Foreskin melanocyte (primary cell): ENCODE measurements at places on chromosomes 3 and 15.

DNA sequence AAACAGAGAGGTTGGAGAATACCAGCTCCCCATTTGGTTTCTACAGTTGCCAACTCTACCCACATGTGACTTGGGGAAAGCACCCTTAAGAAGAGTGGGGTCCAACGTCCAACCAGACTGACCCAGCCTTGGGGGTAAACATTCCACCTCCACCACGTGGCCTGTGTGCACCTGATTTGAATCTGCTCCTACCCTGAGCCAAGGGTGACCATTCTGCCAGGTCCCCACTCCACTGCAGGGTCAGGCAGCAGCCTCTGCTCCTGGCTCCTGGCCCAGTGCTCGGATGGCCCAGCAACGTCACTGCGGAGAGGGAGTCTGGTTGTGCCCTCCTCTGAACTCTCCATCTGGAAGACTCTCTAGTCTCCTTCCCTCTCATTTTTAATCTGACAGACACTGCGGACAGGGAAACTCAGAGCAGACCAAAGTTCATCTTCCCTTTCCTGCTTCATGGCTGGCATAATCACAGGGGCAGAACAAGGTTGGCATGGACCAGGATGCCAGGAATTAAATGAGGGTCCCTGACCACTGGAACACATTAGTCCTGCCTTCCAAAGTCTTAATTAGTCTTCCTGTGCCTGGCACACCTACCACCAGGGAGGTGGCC lies 29.4 kb downstream of the FHIT start:
- DNase-seq, result no peak

- DNase-seq, result no peak
These were observed 462.6 kb downstream of the PDCD6IP start for GRCh38 chr3:34261001-34261385.

GRCh38 chr15:92402751-92403150 lies 9.1 kb downstream of the ST8SIA2 start:
- no peak for DNase-seq

GRCh38 chr15:67135494-67135893 lies 70.1 kb downstream of the SMAD3 start:
- no peak for DNase-seq

DNA sequence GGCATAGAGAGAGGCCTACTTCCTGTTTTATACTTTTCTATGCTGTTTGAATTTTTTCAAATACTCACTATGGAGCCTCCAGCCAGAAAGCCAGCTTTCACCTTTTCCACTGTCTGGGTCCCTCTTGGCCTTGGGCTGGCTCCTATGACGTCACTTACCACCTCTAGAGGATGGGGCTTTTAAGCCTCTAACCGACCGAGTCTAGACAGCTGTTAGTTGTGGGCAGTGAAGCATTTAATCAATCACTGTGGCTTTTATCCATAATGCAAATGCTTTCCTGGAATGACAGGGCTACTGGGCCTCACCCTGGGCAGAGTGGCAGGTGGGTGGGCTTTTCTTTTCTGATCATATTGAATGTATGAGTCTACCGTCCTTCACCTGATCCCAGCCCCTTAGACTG lies 61.9 kb downstream of the LRRK1 start:
- no peak for DNase-seq

- DNase-seq, result no peak
These were observed 233.9 kb upstream of the UBE2E2 start for GRCh38 chr3:22969276-22969675.

- no peak for DNase-seq
These were observed 287.4 kb upstream of the CTNNB1 start for GRCh38 chr3:40911928-40912327.

GRCh38 chr3:143016321-143016972 lies 15.1 kb downstream of the U2SURP start:
- DNase-seq, result no peak

DNA sequence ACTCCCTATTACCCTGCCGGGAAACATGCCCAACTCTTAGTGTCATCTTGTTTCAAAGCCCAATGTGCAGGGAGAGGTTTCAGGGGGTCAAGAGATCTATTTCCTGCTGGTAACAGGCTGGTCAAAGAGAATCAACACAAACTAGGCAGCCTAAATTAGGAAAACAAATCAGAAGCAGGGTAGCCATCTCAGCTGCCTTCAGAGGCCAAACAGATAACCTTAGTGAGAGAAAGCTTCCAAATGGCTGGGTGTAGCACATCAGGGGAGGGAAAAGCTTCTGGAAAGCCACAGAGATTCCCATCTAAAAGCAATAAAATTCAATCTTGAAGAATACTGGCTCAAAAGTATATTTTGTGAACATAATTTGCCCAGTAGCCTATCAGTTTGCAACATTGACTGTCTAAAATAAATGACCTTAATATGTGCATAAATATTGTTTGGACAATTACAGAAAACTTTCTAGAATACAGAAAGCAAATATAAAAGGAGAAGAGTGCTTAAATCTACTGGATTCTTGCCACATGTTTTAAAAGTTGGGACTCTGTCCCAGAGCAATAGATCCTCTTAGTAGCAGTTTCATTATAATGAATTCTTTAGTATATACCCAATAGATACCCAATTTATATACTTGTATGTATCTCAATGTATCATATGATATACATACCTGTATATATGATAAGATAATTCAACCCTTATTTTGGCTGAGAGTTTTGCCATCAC lies 371.9 kb upstream of the RARB start:
- DNase-seq, result no peak

DNA sequence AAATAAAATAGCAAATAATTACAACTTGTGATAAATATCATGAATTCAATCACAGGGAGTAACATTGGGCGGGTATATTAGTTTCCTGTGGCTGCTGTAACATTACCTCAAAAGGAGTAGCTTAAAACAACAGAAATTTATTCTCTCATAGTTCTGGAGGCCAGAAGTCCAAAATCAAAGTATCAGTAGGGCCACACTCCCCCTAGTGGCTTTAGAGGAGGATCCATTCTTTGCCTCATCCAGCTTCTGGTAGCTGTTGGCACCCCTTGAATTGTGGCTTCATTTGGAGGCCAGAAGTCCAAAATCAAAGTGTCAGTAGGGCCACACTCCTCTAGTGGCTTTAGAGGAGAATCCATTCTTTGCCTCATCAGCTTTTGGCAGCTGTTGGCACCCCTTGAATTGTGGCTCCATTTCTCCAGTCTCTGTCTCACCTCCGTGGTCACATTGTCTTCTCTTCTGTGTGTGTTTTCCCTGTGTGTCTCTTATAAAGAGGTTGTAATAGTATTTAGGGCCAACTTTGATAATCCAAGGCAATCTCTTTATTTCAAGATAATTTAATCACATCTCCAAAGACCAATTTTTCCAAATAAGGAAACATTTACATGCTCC lies 3.1 kb upstream of the CFAP20DC start:
- DNase-seq, result no peak

- no peak for DNase-seq
These were observed 37.4 kb upstream of the AZI2 start for GRCh38 chr3:28386049-28386448.

DNA sequence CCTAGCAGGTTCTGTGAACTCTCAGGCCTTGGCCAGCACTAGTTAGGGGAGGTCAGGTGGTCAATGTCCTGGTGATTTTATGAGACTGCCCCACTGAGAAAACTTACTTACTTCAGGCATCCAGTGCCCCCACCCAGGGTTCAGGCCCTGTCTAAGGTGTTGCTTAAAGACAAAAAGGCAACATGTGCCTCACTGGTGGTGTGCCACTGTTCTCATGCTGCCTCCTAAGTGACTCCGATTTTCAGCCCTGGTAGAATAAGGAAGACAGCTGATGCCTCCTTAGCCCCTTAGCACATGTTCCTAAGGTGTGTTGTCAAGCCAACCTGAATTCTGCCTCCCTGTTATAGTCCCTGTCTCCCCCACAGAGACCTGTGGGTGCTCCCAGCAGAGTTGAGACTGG lies 5.3 kb downstream of the RBM15B start:
- DNase-seq, result no peak

DNA sequence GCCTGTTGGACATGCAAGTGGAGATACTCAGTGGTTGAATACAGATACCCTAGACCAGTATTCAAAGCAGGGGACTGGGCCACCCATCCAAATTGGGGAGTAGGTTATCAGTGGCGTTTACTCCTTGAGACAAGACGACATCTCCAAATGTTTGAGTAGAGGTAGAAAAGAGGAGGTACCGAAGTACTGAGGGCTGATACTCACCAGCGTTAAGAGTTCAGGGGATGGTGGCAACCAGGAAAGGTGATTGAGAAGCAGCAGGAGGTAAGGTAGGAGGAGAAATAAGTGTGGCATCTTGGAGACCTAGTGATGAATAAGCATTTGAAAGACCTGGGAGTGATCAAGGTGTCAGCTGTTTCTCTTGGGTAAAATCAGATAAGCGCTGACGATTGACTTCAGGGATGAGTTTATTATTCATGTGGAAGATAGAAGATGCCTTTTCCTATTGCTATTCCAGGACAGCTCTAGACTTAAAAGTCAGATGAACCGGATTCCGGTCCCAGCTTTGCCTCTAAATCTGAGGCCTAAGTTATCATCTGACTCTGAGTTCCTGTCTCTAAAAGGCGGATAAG lies 96.3 kb downstream of the GHSR start:
- no peak for DNase-seq

DNA sequence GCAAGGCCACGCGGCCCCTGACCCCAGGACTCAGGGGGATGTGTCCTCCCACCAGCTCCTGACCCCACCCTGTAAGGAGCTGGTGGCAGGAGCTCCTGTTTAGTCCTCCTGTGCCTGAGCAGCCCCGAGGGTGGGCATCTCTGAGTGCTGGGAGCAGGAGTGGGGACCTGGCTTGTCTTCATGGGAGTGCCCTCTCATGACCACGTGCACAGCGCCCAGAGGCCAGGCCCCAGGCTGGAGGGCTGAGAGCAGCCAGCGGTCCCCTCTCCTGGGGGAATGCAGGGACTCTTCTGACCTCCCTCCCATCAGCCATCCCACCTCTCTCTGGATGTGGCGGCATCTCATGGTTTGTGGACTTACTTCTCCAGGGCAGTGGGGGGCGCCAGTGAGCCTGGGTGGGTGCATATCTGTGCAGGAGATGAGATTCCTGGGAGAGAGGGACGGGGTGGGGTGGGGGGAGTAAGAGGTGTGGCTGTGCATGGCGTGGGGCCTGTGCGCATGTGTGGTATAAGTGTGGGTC lies 205.6 kb downstream of the TBC1D2B start:
- no peak for DNase-seq

- DNase-seq, result no peak
These were observed 11.9 kb upstream of the MUC20 start for GRCh38 chr3:195708626-195709481.

DNA sequence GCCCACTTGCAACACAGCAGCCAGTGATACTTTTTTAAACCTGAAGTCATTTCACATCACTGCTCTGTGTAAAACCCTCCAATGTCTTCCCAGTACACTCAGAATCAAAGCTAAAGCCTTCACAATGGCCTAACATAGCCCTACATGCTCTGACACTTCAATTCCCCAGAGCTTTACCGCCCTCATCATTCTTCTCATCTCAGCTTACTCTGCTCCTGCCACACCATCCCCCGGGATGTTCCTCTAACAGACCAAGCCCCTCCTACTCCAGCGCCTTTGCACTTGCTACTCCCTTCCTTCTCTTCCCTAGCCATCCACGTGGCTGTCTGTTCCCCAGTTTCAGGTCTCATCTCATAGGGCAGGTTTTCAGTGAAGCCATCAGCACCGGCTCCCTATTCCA lies 194.0 kb downstream of the SSR3 start:
- no peak for DNase-seq

- no peak for DNase-seq
These were observed 363.6 kb upstream of the GOLIM4 start for GRCh38 chr3:168459226-168459784.

GRCh38 chr3:37542772-37543449 lies 318.8 kb upstream of the CTDSPL start:
- DNase-seq, result no peak

DNA sequence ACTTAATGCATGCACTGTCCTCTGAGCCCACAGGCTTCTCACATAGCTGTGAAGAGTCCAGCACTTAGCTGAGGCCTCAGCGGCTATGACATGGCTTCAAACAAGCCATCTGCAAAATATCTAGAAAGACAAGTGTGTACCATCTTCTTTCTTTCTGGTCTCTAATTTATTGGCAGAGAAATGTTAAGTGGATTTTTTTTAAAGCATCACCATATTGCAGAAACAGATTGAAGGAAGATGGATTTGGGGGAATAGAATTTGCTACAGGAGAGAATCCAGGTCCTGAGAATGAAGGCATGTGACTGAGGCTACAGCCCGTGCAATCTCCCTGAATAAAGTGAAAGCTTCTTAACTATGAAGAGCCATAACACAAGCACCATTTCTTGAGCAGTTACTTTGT lies 567.3 kb downstream of the PDCD6IP start:
- no peak for DNase-seq

DNA sequence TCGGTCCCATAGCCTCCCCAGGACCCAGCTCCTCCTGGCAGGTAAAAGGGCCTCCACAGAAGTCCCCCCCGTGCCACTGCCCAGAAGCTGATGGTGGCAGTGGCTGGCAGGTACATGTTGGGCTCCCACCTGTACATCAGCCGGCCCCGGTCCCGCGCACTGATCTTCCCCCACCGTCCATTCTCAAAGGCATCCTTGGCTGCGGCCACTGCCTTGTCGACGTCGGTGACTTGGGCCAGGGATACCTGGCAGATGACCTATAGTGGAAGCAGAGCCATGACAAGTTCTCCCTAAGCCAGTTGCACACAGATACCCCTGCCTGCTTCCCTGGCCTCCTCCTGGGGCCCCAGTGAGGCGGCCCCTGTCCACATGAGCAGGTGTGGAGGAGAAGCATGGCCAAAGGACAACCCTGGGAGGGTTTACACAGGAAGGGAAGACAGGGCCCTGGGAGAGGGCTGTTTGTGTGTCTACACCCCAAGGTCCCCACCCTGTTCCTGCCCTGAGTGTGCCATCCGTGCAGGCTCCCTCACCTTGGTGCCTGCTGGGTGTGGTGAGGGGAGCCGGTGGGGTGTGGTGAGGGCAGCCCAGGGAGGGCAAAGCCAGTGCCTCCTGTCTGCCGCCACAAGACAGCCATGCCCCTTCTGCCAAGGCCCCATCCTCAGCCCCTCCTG lies 44.8 kb downstream of the ALDH1L1 start:
- DNase-seq, result no peak

- DNase-seq, result no peak
These were observed 22.7 kb upstream of the PIAS1 start for GRCh38 chr15:68031404-68031803.

DNA sequence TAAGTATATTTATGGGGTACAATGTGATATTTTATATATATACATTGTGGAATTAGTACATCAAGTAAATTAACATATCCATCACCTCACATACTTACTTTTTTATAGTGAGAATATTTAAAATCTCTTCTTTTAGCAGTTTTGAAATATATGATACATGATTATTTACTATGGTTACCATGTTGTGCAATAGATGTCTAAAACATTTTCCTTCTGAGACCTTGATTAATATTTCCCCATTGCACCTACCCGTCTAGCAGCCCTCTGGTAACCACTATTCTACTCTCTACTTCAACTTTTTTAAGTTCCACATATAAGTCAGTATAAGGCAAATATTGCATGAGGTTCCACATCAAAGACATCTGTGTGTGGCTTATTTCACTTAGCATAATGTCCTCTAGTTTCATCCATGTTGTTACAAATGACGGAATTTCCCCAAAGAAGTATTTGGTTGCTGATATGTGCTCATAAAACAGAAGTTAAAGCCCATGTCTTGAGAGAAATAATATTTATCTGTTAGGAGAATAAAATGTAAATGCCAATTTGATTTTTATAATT lies 29.6 kb upstream of the NFKBIZ start:
- no peak for DNase-seq

GRCh38 chr3:43155464-43156121 lies 49.7 kb upstream of the POMGNT2 start:
- DNase-seq, result peak; percentile 13
